ENCODE measurements at places on chromosomes 7 and 10.

- no peak for DNase-seq
These were observed 280.5 kb downstream of the WDR11 start for GRCh38 chr10:121131426-121132265.

GRCh38 chr7:82007315-82007714 lies 237.5 kb upstream of the HGF start:
- DNase-seq: no peak

DNA sequence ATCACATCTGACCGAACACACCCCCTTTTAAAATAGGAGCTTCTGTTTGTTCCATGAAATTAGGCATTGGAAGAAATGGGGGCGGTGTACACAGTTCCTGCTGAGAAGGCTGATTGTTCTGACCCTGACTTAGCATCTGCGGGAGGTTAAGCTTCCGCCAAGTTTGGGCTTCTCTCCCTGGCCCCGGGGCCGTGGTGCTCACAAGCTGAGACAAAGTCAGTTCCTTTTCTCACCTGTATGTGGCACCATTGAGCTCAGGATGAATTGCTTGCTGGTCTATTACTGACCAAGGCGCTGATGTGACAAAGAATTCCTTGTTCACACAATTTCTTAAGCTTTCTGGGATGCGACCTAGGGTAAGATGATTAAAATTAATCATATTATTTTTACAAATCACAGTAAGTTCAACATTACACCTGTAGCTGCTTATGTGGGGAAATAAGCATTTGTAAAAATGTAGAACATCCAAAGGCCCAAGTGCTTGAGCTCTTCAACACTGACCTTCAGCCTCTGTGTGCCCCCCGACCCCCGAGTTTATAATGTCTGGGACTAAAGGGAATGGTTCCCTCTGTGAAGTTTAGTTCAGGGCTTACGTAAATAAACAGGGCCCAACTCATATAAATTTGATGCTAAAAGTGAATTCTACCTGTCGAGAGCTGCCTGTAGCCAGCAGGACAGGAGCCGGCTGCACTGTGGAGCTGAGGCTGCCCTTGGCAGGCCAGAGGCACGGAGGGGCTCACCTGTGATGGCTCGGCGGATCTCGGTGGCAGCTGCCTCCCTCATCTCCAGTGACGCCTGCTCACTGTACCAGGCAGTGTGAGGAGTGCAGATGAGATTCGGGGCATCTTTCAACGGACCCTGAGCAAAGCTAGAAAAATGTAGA lies 50.8 kb downstream of the ZRANB1 start:
- DNase-seq: no peak

GRCh38 chr10:326894-327635 lies 191.8 kb downstream of the ZMYND11 start:
- no peak for DNase-seq

- DNase-seq: no peak
These were observed 15.8 kb downstream of the ZNF485 start for GRCh38 chr10:43622038-43622437.

DNA sequence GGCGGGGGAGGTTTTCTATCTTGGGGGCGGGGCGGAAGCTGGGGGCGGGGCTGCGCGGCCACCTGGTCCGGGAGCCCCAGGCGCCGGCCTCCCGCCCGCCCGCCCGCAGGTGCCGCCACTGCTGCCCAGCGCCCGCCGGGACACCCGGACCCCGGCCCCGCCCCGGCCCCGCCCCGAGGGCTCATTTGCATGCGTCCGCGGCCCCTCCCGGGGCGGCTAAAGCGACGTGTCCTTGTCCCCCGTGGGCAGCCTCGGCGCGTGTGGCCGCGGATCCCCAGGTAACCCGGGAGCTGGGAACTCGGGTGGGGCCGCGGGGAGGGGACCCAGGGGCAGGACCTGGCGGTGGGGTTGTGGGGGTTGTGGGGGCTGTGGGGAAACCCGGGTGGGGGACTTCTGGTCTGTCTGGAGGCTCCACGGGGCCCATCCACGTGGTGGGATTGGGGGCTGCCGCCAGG lies at the start of gene BHLHA15:
BHLHA15 (plus strand) TSS at position 219 of the 455 bp plus-strand sequence. CDS start 871 bp downstream, outside the sequence.
- no peak for DNase-seq

Measured in urinary bladder (tissue), 4 donors.